ENCODE measurements at places on chromosomes 5 and 9. TPM values are rescaled to one million over a fixed set of nuclear protein-coding genes. Genes with fewer than 3 reads are reported as not detected.

DNA sequence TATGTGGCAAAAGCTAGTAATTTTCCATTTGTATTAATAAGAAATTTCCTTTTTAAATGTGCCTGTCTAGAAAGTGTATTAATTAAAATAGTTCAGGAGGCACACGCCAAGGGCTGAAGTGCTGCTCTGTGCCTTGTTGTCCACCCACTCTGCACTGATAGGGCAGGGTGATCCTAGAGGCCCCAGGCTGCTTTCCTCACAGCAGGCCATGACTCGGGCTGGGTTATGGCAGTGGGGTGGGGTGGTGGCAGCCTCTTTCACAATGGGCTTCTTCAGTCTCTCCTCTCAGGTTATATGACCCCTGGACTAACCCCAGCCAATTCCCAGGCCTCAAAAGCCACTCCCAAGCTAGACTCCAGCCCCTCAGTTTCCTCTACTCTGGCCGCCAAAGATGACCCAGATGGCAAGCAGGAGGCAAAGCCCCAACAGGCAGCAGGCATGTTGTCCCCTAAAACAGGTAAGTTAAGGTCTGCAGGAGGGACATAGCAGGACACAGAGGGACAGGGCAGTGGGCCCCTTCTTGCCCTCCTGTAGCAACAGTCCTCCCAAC is 19.5 kb downstream of the CD74 start:
- no peak for DNase-seq

GRCh38 chr9:123350590-123351310 is 5.2 kb upstream of the CRB2 start:
- DNase-seq, result no peak

DNA sequence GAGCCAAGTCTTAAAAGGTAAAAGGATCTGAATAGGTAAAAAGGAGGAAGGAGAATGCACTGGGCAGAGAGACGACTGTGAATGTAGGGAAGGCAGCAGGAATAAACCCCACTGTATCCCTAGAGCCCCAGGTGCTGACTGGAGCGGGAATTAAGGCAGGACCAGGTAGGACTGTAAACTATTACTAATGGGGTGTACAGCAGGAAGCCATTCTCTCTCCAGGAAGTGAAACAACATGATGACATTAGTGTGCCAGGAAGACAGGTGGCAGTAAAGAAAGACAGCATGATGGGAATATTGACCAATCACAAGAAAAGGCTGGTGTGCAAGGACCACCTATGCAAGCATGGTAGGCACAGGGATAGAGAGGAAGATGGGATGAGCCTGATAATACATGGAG is 433.0 kb downstream of the DNAH5 start:
- no peak for DNase-seq

Gene C9orf153
- total RNA-seq, result not detected

Gene PCDHGA11
- total RNA-seq, result 5.4 TPM

Data from IMR-90 (cell line).